ENCODE measurements at places on chromosomes 11 and 22.
A peak's percentile ranks its signal among the peaks of the same experiment; 100 is the strongest.

GRCh38 chr11:206526-207207, 532 bp downstream of the BET1L start:
- DNase-seq: no peak

DNA sequence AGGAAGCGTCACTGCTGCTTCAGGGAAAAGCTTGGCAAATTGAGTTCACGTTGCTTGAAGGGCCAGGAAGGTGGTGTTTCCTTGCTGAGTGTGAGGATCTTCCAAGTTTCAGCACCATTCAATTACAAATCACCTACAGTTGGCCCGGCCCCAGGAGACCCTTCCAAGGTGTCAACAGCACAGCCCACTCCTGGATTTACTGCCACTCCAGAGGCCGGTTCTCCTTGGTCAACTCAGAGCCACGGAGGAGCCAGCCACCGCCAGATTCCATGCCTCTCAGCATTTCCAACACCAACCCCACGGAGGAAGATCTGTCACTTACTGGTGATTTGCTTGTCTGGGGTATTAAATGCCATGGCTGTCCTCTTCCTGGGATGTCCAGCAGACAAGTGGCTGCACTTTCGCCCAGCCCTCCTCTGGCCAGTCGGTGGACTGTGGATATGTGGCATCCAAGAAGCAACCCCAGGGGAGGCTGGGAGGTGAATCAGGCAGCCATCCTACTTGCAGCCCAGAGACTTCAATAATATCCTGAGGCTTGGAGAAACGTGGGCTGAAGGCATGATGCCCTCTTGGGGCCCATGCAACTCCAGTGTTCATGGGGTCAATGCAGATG, 74.1 kb upstream of the SHANK2 start:
- DNase-seq: no peak

DNA sequence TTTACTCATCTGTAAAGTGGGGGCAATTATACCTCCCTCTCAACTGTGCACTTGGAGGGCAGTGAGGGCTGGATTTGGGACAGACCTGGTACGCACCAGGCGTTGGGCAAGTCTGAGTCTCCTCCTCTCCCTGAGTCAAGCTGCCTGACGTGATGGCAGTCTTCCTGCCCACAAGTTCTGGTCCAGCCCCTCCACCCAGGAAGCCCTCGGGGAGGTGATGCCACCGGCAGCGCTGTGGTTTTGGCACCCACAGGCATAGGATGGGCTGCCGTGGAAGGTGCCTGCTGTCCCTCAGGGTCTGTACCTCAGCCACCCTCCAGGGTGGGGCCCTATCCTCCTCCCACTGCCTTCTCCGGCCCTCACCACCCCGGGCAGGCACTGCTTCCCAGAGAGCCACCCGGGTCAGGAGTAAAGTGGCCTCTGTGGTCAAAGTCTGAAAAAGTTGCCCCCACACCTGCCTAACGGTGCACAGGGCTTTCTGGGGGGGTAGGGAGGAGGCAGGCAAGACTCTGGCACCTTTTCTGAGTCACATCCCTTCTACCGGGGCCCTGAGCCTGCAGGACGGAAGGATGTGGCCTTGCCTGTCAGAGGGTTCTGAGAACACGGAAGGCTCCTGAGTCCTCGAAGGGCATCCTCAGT, 6.5 kb upstream of the APOBEC3H start:
- peak; percentile 92 for DNase-seq

GRCh38 chr11:46557684-46558151, 36.1 kb downstream of the AMBRA1 start:
- DNase-seq: no peak

DNA sequence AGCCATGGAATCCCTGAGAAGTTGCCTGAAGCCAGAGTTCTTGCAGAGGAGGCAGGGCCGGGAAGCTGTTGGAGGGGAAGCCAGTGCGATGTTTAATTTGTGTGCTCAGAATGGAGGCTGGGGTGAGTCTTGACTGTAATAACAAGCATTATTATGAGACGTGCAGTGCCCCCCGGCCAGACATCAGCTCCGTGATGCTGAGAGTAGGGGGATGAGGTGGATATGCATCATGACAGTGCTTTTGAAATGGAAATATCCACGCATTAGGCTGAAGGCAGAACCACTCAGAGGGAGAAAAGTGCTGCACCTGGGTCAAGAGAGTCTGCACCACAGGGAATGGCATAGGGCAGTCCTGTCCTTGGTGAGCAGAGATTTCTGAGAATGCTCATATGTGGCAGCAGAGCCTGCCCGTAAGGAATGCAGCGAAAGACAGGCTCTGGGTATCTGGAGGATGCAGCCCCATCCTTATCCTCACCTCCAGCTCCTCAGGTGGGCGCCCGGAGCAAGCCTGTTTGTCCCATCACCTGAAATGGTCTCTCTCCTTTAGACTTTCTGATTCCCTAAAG, 37.6 kb upstream of the SEZ6L start:
- no peak for DNase-seq

DNA sequence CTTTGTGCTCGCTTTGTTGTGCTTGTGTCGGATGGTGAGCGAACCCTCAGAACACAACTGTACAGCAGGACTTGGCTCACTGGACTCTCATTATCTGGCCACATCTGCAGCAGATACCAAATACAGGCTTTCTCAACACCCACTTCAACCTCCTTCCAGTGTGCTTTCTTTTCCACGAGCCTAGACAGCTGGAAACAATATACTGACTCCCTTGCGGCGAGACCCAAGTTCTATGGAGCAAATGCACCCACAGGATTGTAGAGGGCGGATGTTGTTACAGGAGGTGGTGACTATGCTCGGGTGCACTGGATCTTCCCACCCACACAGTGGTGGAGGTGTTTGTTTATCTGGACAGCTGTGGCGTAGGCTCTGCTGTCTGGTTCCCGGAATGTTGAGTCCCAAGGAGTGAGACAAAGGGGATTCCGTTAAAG, 204.3 kb downstream of the TENM4 start:
- DNase-seq: no peak

DNA sequence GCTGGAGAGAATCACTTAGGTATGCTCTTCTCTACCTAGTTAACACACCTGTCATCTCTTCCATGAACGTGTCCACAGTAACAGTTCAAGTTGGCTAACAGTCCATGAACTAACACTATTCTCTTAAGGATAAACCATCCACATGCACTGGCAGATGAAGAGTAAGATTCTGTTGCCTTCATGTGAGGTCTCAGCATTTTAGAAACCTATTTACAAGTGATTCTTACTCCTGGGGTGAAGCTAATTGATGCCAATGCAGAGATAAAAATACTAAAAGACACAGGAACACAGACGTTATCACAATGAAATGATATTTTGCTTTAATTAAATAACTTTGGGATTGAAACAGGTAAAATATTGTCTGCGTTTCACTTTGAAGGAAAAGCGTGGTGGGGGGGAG, 1.3 kb downstream of the LRRC4C start:
- DNase-seq: no peak

DNA sequence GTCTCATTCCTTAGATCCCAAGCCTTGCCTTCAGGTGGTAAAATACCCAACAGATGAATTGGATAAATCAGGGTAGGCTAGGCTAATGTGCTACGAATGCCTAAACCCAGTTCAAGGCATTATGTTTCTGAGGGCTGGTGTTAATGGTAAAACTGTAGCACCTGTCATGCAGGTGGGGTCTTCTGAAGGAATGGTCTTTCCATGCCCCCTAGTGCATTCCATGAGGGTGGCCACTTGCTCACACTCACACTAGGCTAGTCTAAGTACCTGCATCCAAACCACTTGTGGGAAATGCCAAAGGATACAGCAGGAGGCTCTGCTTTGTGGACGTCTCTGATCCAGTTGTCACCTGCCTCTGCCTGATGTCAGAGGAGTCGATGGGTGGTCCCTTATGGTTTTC, 24.2 kb upstream of the UCP3 start:
- DNase-seq: no peak

DNA sequence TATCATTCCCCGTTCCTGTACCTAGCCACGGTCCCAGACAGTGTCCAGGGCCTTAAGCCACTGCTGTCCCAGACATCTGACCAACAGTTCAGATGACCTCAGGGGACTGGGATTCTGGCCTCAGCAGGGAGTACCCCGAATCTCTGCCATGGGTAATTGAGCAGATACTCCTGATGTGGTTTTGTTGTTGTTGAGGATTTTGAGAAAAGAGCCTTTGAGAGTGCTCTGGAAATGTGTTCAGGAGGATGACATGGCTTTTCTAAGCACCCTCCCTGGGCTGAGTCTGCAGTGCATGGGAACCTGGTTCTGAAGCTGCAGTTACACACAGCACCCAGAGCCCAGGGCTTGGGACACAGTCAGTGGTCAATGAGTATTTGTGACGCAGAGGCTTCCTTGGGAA, 30.4 kb downstream of the ADAMTS15 start:
- DNase-seq: no peak

DNA sequence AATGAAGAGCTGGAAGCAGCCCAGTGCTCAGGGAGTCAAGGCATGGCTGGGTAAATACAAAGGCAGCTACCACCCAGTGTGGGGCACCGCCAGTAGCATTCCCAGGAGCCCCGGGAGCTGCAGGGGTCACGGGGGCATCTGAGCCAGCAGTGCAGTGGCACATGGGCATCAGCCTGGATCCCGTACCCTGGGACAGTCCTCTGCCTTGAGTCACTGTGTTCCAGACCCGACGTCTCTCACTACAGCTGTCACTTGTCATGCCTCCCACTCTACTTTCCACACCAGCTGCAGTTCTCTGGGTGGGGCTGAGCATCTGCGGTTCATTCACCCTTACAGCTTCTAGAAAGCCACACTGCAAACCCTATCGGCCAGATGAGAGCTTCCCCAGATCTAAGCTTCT, 29.6 kb downstream of the DHCR7 start:
- DNase-seq: no peak

DNA sequence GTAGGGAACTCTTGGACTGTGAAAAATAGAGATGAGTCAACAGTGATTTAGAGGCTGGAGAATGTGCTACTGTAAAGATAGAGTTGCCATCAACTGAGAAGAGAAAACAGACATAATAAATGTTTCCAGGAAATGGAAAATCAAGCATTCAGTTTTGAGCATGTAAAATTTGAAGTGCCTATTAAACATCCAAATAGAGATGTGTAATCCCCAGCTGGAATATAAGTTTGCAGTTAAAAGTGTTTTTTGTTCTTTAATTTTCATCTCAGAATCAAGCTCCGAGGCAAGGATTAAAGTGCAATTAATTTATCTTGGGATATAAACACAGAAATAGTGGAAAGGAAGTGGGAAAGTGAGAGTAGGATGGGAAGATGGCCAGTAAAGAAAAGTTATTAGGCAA, 666.0 kb upstream of the RAG2 start:
- DNase-seq: no peak

DNA sequence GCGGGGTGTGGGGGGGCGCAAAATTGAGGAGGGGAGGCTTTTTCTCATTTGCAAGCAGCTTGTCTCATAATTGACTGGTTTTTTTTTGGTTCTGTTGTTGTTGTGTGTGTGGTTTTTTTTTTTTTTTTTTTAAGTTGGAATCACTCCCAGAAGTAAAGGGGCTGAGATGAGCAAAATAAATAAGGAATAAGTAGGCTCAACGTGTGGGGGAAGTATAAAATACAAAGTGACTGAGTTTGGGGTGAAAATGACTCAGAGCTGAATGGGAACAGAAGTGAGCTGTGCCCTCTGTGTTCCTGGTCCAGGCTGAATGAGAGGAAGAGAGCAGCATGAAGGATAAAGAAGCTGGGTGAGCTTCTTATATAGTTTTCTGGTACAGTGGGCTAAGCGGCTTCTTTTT, 90.0 kb downstream of the GRIK4 start:
- DNase-seq: no peak

DNA sequence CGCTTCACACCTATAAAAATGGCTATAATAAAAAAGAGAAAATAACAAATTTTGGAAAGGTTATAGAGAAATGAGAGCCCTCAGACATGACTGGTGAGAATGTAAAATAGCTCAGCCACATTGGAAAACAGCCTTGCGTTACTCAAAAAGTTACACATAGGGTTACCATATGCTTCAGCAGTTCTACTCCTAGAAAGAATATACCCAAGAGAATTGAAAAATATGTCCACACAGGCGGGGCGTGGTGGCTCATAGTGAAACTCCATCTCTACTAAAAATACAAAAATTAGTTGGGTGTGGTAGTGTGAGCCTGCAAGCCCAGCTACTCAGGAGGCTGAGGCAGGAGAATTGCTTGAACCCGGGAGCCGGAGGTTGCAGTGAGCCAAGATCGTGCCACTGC, 7.6 kb upstream of the JHY start:
- no peak for DNase-seq

- no peak for DNase-seq
These were observed 1017.0 kb downstream of the TBC1D22A start for GRCh38 chr22:47779474-47779873.

DNA sequence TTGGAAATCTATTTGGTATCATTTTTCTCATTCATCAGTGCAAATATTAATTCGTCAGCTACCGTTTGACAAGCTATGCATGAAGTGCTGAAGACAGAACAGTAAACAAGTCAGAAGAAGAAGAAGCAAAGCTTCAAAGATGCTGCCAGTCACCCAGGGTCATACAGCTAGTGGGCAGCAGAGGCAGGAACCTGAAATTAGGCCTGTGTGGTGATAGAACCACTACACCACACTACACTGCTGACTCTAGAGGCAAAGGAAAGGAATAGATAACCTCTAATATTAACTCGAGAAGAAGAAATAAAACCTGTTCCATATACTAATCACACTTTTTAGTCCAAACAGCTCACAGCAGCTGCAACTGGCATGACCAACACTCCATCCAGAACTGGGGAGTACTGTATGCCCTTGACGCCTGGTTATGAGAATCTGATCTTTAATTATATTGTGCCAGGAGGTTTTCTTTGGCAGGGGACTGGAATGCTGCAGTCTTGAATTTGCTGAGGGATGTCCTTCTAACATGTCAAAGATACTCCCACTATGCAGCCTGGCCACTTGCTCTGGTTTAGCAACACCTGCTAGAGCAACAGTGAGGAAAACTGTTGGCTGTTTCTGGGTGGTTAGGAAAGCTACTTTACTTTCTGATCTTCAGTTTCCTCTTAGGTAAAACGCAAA, 73.0 kb downstream of the PAK1 start:
- no peak for DNase-seq

GRCh38 chr11:75916882-75917281, 101.9 kb downstream of the UVRAG start:
- DNase-seq: no peak

DNA sequence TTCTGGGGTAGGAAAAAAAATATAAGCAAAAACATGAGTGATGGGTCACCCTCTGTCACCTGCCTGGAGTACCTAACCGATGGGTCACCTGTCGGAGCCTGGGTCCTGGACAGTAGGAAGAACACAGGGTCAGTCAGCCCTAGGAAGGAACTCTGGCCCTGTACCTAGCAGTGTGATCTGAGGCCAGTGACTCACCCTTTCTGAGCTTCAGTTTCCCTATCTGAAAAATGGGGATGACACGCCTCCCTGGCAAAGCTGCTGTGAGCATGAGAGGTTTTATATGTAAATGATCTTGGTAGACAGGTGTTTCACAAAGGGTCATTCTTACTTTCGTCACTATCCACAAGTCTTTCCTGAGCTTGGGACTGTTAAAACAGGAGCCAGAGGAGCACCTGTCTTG, 182.0 kb downstream of the ST3GAL4 start:
- no peak for DNase-seq

DNA sequence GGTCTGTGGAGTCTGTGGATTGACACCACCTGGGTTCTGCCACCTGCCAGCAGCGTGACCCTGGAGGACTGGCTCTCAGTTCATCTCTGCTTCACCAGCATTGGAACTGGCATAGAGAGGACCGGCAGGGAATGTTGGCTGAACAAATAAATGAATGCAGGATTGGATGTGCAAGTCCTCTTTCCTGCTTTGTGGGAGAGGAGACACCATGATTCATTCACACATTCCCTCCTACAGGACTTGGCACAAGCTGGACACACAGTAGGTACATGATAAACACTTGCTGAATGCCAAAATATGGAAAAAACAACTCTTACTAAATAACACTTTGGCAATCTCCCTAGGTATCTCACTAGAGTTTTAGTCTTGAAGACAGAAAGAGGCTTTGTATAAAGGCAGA, 116.6 kb upstream of the NARS2 start:
- DNase-seq: no peak
